T-cell (primary cell): ENCODE measurements at places on chromosomes 1 and 21. TPM values are rescaled to one million over a fixed set of nuclear protein-coding genes. Genes with fewer than 3 reads are reported as not detected.

- no peak for DNase-seq
Observed at GRCh38 chr1:184752656-184753055, 2.0 kb downstream of the EDEM3 start.

- no peak for DNase-seq
Observed at GRCh38 chr1:156291226-156292061, 4.0 kb downstream of the GLMP start.

GRCh38 chr1:42944246-42944928 is 14.3 kb downstream of the SLC2A1 start:
- DNase-seq = no peak

GRCh38 chr1:29050166-29050565 is 73.5 kb downstream of the TMEM200B start:
- DNase-seq = no peak

DNA sequence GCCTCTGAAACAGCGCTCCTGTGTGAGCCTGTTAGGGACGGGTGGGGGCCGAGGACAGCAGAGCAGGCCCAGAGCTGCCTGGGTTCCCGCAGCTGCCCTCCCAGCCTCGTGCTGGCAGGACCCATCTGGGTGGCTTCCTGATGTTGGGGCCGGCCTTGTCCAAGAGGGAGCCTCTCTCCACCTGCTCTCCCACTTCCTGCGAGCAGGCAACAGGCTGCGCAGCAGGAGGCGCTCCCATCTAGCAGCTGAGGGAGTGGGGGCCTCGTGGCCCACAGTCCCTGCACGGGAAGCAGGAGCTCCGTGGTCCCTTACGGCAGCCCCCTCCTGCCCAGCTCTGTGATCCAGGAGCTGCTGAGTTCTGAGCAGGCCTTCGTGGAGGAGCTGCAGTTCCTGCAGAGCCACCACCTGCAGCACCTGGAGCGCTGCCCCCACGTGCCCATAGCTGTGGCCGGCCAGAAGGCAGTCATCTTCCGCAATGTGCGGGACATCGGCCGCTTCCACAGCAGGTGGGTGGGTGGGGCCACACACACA is 68.0 kb downstream of the TRIM11 start:
- DNase-seq = no peak

- no peak for DNase-seq
Observed at GRCh38 chr1:3175486-3175885, 106.5 kb downstream of the PRDM16 start.

GRCh38 chr1:84743896-84744295 is 53.6 kb upstream of the SSX2IP start:
- no peak for DNase-seq

DNA sequence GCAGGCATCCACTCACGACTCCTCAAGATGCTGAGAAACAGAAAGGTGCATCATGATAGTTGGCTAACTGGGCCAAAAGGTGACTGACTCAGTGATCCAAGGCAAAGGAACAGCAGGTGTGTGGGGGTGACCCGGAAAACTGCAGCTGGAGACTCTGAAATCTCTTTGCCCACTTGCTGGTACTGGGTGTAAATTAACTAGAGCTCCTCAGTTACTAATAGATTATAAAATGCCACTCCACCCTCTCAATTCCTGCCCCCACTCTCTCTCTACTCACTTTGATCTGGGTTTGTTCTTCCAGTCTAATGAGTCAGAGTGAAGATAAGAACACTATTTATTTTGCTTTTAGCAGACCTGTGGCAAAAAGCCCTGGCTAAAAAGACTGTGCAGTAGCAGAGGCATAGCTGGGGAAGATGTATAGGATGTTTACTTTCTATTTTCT is 7.2 kb upstream of the PIGC start:
- no peak for DNase-seq

DNA sequence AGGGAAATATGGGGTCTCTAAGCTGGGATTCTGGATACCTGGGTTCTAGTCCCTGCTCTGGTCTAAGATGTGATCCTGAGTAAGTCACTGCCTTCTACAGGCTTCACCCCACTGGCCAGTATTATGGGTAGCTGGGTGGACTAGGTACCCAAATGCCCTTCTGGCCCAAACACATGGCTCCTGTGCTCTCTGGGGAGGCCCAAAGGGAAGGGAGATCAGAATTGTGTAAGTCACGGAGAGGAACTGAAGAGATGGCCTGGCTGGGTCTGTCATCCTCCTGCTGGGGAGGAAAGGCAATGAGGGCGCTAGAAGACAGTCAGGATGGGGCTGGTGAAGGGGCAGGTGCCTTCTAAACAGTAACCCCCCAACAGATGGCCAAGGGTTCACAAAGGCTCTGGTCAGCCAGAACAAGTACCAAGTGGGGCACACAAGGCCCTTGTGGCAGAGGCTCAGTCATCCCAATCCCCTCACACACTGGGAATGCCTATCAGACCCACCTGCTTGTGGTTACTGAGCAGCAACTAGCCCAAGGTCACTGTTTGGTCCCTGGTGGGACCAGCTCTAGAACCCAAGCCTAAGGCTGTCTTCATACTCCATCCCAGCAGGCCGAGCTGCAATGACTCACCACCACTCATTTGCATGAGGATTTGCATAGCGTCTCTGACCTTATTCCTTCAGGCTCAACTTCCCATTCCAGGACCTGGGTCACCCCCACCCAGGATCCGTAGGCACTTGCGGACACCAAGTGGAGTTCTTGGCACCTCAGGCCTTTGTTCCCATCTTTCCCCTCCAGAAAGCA is 9.2 kb downstream of the MEF2D start:
- DNase-seq = no peak

- DNase-seq = no peak
Observed at GRCh38 chr1:10267319-10267718, 56.9 kb downstream of the KIF1B start.

GRCh38 chr1:235855811-235856429 is 10.8 kb downstream of the LYST start:
- DNase-seq = no peak

DNA sequence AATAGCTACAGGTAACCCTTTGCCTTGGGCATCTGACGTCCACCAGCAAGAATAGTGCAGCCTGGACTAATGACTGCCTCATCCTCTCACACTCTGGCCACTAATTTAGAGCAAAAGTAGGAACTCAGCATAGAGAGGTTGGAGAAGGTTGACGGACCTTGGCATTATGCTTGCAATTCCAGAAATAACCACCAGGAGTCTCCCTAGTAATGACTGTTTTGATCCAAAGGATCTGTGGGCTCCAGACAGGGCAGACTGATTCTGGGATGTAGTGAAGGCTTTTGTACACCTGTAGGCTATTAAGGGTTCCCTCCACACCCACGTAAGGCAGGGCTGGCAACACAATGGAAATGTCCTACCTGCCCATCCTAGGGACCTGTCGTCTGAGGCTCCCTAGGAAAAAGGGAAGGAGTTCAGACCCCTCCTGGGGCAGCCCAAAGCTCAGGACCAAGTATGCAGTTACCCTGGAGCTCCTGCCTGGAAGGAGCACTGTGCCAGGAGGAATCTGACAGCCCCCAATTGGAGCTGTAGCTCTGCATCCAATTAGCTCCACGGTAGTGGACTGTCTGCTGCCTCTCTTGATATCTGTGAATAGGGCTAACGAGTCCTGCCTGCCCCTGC is 91.0 kb upstream of the TMEM51 start:
- DNase-seq = no peak

DNA sequence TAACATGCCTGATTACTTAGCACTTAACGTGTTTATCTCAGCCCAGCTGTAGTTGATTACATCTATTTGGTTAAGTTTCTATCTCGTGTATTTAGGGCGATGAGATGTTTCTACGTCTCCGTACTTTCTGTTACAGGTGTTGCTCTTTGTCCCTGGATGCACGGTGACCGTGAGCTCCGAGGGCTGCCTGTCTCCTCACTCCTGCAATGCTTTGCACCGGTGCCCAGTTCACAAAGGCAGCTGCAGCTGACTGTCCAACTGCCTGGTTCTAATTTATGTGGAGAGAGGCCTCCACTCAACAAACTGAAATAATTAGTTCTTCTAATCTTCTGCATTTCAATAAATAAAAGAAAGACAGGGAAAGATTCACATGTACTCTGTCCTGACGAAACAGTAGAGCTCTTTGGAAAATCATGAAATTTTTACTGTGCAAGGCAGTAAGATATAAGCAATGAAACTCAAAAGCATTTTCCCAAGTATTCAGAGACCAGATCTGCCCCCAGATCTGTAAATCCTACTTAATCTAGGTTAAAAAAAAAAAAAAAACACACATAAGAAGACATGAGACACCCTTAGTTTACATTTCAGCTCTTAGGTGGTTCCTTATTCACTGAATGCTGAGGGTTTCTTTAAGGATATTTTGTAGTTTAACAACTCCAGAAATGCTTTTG is 108.2 kb downstream of the TGFBR3 start:
- no peak for DNase-seq

DNA sequence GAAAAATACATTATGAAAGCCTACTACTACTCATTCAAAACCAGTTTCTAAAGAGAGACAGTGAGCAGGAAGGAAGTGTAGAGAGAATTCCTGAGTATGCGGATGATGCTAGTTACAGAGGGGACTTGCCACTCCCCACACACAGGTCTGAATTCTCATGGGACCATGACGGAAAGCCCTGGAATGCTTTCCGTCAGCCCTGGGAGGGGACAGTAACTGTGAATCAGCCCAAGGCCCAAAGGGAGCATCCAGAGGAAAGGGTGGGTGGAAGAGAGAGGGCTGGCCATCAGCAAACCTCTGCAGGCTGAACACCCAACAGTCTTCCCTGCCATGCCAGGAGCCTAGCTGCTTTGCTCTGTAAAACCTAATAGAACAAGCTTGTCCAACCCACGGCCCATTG is 36.4 kb downstream of the RCSD1 start:
- no peak for DNase-seq

GRCh38 chr1:71640998-71641397 is 560.2 kb upstream of the ZRANB2 start:
- DNase-seq = no peak

GRCh38 chr1:214993419-214993818 is 89.1 kb upstream of the KCNK2 start:
- no peak for DNase-seq

GRCh38 chr1:39539252-39539790 is 37.3 kb downstream of the PABPC4 start:
- peak; percentile 11 for DNase-seq

GRCh38 chr1:204167730-204168129 is 1.6 kb upstream of the REN start:
- no peak for DNase-seq

GRCh38 chr1:162215902-162216301 is 146.4 kb downstream of the NOS1AP start:
- DNase-seq = no peak

DNA sequence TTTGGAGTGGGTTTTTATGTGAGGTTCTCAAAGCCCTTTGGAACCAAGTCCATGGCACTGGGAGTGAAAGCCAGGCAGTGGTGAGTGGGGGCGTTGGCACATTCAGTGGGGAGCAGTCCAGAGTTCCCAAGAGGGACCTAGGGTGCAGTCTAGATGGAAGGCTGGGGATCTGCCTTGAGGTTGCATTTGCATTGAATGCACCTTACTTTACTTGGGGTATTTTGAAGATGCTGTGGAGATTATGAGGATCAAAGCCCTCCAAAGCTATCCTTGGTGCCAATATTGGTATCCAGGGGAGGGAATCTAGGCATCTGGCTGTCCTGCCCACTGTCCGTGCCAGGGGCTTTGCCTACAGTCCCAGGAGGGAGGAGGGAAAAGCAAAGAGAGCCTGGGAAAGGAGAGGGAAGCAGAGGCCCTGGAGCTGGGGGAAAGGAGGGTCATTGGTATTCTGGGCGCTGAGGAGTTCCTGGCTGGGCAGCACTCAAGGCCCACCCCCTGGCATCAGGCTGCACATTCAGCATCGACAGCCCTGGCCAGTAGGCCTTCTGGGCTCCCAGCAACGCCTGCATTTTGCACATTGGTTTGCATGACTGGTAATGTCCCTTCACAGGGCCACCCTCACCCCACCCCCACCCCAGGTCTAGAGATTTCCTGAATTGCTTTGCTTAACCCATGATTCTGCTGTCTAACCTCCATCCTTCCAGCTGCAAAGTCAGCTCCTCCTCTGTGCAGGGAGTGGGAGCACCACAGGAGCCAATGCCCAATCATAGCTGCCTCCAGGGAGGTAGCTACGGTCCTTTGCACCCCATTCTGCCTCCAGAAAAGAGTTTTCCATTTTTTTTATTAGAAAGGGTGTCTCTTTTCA is 843 bp upstream of the BCAN start:
- DNase-seq = no peak

GRCh38 chr1:41629141-41629540 is 144.7 kb upstream of the EDN2 start:
- DNase-seq = no peak

DNA sequence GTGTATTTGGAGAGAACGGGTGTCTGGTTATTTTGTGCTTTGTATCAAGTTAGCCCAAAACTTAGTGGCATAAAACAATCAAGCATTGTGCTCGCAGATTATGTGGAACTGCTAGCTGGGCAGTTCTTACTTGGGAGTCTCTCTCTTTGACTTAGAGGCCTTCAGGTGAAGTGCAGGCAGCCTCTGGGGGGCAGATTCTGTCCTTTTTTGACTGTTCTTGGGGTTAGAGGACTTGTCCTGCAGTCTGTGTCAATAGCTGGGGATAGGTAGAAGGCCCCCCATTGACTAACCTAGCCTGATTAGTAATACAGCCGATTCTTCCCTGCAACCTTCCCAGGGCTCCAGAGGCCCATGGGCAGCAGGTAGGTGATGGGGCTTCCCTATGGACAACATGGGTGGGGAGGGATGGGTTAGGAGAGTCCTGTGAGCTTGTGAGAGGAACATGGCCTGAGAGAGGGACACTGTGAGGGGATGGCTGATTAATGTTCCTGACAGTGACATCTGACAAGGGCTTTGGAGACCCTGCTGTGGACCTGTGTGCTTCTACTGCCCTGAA is 37.2 kb upstream of the ACOT11 start:
- DNase-seq = no peak

The KDF1 gene
- 2.8 TPM for total RNA-seq

The PLEKHN1 gene
- total RNA-seq = 0.30 TPM

The GPR25 gene
- 1.2 TPM for total RNA-seq

The AQP10 gene
- total RNA-seq = not detected

The G0S2 gene
- 0.59 TPM for total RNA-seq

The ERICH3 gene
- total RNA-seq = not detected

The SGIP1 gene
- total RNA-seq = not detected

The FMO4 gene
- total RNA-seq = 2.0 TPM
